ENCODE measurements at places on chromosomes 1 and 21.
A peak's percentile ranks its signal among the peaks of the same experiment; 100 is the strongest.

DNA sequence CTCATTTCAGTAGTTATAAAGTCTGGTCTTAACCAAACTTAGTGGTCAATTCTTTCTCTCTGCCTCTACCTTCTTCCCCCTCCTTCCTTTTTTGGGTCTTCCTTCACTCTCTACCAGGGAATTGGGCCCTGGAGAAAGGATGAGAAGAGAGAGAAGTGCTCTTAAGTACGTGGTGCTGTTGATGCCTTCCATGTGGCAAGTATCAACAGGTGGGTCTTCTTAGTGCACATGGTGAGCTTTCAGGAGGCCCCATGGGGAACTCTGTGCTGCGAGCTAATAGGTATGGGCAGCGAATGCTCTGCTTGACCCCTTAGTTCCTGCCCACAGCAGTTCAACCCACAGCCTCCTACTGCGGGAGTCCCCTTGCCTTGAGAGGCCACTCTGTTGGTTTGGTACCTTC lies 39.4 kb upstream of the LMX1A start:
- no peak for DNase-seq

DNA sequence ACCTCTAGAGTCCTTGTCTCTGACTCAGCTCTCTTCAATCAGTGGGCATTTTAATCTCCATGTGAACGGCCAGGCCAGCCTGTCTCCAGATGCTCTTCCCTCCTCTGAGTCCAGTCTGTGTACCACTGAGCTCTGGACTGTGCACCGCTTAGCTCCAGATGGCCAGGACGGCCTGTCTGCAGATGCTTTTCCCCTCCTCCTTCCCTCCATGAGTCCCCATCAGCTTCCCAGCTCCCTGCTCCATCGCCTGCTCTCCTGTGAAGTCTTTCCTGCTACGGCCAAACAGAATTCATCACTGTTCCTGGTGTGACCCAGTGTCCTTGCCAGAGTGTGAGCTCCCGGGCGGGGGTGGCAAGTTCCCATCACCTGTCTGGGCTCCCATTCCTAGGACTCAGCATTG lies 42.0 kb downstream of the STUM start:
- DNase-seq, result no peak

GRCh38 chr1:79694241-79694640 lies 687.7 kb upstream of the ADGRL4 start:
- no peak for DNase-seq

GRCh38 chr1:164771619-164772361 lies 212.8 kb downstream of the PBX1 start:
- DNase-seq, result peak; percentile 90

DNA sequence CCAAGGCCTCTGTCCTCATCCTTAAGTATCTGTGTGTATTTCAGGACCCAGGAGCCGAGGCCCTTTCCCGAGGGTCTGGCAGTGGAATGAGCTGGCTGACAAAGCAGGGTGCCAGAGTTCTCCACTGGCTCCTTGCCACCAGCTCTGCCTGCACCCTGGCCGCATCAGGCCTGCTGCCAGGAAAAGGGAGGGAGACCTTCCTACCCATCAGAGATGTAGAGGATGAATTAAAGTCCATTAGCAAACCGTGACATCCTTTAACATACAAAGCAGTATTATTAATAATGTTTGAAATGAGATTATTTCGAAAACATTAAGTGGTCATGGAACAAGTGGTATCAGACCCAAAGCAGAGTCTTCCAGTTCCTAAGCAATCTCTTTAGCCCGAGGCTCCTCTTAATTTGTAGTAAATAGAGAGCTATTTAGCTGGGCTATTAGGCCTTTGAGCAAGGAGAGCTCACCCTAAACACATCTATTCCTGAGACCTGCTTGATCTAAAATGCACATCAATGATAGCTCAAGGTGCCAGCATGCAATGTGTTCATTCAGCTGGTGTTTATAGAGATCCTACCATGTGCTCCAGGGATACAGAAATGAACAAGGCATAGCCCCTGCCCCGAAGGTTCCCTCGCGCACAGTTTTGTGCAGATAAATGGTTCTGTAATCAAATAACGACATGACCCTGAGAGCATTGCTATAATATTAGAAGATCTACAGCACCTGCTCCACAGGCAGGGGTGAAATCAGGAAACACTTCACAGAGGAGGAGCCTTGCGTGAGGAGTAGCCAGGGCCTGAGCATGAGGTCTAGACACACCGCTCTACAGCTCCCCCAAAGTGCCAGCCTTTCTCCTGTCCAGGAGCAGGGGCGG lies 44.0 kb downstream of the FAM163A start:
- no peak for DNase-seq

- no peak for DNase-seq
These were observed 54.7 kb downstream of the PTP4A2 start for GRCh38 chr1:31883357-31883942.

DNA sequence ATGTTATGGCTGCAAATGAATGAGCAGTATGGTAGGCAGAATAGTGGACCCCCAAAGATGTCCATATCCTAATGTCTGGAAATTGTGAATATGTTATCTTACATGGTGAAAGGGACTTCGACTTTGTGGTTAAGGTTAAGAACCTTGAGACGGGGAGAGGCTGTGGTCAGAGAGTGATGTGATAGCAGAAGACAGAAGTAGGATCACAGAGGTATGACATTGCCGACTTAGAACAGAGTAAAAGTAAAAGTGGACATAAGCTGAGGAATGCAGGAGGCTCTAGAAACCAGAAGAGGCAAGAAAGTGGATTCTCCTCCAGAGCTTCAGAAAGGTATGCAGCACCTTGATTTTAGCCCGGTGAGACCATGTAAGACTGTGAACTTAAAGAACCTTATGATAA lies 74.6 kb downstream of the CTH start:
- DNase-seq, result no peak

- no peak for DNase-seq
These were observed 614 bp upstream of the CACNA1E start for GRCh38 chr1:181482521-181483284.

DNA sequence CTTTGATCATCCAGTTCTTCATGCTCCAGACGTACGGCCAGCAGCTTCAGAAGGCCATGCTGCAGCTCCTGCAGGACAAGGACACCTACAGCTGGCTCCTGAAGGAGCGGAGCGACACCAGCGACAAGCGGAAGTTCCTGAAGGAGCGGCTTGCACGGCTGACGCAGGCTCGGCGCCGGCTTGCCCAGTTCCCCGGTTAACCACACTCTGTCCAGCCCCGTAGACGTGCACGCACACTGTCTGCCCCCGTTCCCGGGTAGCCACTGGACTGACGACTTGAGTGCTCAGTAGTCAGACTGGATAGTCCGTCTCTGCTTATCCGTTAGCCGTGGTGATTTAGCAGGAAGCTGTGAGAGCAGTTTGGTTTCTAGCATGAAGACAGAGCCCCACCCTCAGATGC lies 32.5 kb downstream of the MX1 start:
- no peak for DNase-seq

- no peak for DNase-seq
These were observed 24.7 kb upstream of the LAMC2 start for GRCh38 chr1:183161391-183161790.

DNA sequence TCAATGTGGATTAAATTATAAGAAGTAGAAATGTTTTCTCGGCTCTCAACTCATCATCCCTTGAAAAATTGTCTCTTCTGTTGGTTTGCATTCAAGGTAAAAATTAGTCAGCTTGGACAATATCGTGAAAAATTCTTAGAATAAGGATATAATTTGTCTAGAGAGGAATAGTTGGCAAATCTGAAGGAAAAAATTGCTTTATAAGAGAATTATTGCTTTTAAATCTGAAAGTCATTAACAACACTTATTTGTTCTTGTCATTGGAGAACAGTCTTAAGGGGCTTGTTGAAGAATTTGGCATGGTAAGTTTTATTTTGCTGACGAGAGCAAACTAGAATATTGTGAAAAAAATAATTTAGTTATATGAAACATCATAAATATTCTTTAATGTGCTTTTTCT lies 26.4 kb downstream of the ANGPTL1 start:
- DNase-seq, result no peak

- peak; percentile 89 for DNase-seq
These were observed 180.0 kb downstream of the ETS2 start for GRCh38 chr21:38985568-38986378.

- no peak for DNase-seq
These were observed 373.9 kb downstream of the VAV3 start for GRCh38 chr1:107590900-107591622.

DNA sequence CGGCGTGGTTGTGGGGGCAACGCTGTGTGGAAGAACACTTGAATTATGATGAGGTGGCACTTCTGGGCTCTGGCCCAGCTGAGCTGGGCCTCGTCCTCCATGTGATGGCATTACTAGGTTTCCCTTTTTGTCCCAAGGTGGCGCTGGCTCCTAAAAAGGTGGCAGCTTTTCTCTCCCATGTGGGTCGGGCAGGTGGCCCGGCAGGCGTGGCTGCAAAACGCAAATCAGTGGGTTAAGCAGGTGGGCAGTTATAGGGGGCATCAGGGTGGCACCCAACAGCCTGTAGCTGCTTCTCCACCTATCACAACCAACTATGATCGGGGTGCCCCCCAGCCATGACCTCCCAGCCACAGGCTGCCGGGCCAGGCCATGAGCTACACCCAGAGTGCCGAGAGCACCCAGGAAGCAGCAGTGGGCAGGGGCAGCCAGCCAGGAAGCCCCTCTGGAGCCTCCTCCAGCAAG lies 59.6 kb downstream of the KCNAB2 start:
- DNase-seq, result no peak

DNA sequence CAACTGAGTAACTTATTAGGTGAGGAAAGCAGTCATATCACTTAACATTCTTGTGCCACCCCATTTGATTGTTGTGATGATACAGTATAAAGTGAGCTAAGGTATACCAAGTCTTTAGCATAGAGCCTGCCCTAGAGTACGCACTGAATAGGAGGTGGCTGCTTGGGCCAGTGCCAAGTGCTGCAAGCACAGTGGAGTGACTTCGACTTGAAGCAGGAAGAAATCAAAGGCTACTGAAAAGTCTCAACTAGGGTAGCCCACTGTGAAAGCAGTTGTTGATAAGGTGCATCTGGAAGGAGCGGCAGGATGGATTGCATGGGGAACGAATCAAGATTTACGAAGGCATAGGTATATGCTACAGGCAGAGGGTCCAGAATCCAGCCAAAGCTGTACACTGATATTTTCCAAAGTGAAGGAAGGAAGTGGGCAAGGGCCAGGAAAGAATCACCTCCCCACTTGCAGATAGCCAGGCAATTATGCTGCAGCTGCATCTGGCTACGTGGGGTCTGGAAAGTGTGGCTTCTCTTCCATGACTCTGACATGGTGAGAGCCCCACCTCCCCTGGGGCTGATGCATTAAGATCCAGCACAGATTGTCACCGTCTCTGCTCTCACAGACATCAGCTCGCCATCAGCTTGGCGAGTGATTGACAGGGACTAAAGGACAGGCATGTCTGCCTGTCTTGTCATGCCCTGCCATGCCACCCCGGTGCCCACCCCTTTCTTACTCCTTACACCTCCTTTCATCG lies 287.0 kb upstream of the PLXNA2 start:
- DNase-seq, result no peak

DNA sequence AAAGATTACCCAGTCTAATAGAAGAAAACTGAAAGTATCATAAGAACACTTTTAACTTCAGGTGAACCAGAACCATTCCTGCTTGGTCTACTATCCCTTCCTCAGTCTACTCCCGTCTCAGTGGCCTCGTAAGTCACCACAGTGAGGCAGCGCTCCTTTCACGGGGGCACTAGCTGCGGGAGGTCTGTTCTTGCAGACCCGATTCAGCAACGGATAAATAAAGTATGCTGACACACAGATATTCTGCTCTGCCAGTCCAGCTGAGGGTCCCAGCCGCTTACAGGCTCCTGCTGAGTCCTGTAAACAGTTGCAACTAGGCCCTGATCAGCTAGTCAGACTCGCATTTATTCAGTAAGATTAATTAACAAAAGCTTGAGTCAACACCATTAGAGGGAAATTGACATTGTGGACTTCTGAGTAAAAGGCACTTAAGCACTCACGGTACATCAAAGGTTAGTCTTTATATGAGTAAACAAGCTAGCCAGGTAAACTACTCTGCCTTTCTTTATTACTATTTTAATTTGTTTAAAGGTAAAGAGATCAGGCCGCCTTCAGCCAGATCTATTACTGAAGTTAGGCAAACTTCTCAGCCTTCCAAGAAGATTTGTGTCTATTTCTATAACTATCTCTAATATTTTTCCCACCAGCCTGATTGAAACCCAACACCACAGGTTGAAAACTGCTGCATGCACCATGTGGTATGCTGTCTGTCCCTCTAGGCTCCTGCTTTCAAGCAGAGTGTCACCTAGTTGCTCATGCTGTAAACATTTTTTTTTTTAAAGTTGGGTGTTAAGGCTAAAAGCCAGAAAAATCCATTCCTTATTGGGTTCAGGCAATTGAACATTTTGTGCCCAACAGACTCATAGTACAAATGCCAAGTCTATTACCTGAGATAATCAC lies 87.7 kb downstream of the INTS7 start:
- no peak for DNase-seq

DNA sequence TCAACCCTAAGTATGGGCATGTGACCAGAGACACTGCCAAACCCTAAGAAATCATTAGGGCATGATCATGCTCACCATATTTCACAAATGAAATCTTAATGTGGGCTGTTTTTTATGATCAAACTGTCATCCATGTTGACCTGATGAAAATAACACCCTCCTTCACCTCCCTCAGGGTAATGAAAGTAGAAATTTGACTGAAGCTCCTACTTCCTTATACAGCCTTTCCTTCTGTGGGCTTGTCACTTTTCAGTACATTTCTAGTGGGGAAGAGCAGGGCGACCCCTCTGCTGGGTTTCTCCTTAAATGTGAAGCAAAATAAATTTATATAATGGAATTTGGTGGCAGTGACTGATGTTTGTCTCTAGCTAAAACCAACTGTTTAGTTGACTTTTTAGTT lies 25.9 kb downstream of the IVNS1ABP start:
- no peak for DNase-seq

GRCh38 chr21:32330784-32331311 lies 32.2 kb downstream of the MRAP start:
- no peak for DNase-seq

DNA sequence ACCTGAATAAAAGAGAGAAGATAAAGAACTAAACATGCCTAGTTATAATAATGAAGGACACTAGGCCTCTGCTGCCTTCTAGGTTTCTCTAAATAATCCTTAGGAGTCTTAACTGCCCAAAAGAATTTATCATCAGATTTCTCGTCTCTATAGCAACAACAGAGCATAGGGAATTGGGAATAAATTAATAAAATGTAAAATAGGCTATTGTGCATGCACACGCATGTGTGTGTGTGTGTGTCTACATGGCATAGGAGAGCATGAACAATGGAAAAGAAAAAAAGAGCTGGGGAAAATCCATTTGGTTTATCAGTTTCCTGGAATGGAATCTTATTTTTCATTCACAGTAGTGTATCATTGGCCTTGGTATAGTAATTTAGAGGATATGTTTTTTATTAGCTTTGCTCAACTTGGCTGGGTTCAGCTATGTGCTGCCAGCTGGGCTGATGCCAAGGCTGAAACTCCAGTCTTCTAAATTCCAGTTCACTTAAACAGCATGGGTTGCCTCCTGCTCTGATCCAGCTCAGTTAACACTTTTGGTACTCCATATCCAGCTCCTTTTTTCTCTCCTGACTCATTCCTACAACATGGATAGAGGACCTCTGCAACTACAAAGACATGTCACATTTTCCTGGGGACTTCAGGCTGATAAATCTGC lies 80.6 kb upstream of the SLFNL1 start:
- DNase-seq, result peak; percentile 93

- no peak for DNase-seq
These were observed 1.3 kb upstream of the ENAH start for GRCh38 chr1:225654277-225654597.
